Neural progenitor cell (in vitro differentiated cells): ENCODE measurements at places on chromosomes 11 and 22. TPM values are rescaled to one million over a fixed set of nuclear protein-coding genes. Genes with fewer than 3 reads are reported as not detected.

DNA sequence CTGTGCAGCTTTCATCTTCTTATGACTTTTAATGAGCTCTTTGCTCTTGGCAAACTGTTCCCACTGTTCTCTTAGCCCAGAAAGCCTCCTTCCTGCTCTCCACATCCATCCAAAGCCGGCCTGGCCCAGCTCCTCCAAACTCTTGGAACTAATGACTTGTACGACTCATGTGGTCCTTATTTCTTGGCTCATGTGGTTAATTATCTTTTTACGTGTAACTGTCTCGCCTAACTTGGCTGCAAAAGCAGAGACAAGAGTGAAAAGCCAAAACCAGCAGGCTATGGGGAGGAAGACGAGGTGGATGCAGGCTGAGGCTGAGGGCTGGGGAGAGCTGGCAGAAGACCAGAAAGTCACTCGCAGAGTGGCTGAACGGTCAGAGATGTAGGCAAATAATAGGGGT is 5.5 kb downstream of the CSNK2A3 start:
- no peak overlapping the region for H3K27ac ChIP-seq
- H3K36me3 ChIP-seq = no peaks in the 10 kb centered on the region
- H3K4me1 ChIP-seq = no peaks in the 10 kb centered on the region
- no peaks in the 10 kb centered on the region for H3K27me3 ChIP-seq
- H3K4me3 ChIP-seq = no peak overlapping the region

GRCh38 chr11:2559527-2560311 is 114.9 kb downstream of the KCNQ1 start:
- no peak overlapping the region for H3K4me3 ChIP-seq
- no peak overlapping the region for H3K27ac ChIP-seq
- H3K36me3 ChIP-seq = no peaks in the 10 kb centered on the region
- peaks cover 12% of the 10 kb centered on the region for H3K27me3 ChIP-seq

GAS2 gene
- total RNA-seq = 3.0 and 6.4 TPM in 2 replicates

- no peaks in the 10 kb centered on the region for H3K36me3 ChIP-seq
- H3K4me1 ChIP-seq = peaks cover 8% of the 10 kb centered on the region
- H3K4me3 ChIP-seq = peak overlapping the region; percentile 59
- no peak overlapping the region for H3K27ac ChIP-seq
- DNase-seq = no peak
These were observed 948 bp upstream of the MRTFA start for GRCh38 chr22:40637183-40638150.

SCN4B gene
- 3.6 and 7.1 TPM in 2 replicates for total RNA-seq

SLC17A6 gene
- total RNA-seq = not detected in 2 replicates
